Non-pigmented ciliary epithelial cell (primary cell): ENCODE measurements at places on chromosomes 11 and 22.

- DNase-seq: peak; percentile 55
These were observed 88.3 kb upstream of the MTMR2 start for GRCh38 chr11:96012086-96012824.

GRCh38 chr11:119912229-119912628, 183.2 kb upstream of the NECTIN1 start:
- no peak for DNase-seq

DNA sequence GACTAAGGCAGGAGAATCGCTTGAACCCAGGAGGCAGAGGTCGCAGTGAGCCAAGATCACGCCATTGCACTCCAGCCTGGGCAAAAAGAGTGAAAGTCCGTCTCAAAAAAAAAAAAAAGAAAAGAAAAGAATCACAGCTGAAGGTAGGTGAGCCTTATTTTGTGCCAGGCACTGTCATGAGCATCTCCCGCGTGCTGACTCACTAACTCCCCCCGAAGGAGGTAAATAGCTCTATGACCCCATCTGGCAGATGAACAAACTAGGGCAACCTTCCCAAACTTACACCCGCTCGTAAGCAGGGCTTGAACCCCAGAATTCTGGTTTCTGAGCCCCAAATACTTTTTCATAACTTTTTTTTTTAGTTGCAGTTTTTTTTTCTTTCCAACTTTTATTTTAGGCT, 60.3 kb downstream of the ANO1 start:
- no peak for DNase-seq

- DNase-seq: no peak
These were observed 52.5 kb downstream of the NECTIN1 start for GRCh38 chr11:119676461-119677020.

DNA sequence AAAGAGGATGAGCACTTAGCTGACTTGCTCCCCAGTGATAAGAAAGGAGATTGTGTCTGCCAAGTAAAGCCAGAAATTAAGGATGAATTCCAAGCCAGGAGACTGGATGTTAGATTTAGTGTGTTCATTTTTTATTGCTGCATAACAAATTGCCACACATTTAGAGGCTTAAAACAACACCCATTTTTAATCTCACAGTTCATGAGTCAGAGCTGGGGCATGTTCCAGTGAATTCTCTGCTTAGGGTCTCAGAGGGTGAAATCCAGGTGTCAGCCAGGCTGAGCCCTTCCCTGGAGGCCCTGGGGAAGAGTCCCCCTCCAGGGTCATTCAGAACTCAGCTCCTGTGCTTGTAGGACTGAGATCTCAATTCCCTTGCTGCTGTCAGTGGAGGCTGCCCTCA, 352.8 kb downstream of the BUD13 start:
- no peak for DNase-seq

DNA sequence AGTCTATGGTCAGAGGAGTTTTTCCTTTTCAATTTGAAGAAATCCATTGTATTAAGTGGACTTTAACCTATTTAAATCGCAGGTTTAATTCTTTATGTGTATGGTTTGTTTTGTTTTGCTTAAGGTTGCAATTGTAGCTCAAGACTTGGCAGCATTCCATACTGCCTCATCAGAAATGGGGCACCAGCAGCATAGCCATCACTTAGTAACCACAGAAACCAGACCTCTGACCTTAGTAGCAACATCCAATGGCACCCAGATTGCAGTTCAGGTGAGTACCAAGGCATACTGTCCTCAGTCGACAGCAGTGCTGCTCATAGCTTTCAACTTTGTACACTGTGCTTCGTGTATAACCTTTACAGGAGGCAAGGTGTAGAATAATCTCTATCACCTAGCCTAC, 48.4 kb upstream of the WEE1 start:
- no peak for DNase-seq

DNA sequence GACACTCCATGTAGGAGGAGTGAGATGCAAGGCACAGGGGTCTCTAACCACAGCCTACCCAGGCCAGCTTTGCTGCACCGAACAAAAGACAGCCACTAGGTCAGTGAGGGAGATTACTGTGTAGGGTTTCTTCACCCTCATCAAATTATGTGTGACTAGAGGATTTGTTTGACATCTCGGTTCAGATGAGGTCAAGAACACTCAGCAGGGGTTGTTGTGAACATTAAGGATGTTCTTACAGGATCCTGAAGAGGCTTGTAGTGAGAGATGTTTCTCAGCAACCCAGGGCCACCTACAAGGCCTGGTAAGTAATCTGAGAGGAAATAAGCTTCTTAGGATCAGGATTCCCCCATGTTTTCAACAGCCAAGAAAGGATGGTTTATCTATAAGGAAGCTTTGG, 202.1 kb downstream of the NXPE2 start:
- DNase-seq: no peak

DNA sequence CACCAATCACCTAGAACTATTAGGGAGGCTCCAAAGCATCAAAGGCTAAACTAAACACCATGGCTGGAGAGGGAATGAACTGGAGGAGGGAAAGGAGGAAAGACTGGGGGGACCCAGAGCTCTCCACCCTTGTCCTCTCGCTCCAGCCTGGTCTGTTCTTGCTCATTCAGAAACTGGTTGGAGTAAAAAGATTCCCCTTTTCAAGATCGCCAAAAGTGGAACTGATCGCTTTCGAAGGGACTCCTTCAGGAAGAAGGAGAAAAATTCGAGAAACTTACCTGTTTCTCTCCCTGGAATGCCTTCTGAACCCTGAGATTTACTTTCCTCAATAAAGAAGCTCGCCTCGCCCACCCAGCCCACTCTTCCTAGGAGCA, 46.9 kb downstream of the OR4D9 start:
- no peak for DNase-seq

DNA sequence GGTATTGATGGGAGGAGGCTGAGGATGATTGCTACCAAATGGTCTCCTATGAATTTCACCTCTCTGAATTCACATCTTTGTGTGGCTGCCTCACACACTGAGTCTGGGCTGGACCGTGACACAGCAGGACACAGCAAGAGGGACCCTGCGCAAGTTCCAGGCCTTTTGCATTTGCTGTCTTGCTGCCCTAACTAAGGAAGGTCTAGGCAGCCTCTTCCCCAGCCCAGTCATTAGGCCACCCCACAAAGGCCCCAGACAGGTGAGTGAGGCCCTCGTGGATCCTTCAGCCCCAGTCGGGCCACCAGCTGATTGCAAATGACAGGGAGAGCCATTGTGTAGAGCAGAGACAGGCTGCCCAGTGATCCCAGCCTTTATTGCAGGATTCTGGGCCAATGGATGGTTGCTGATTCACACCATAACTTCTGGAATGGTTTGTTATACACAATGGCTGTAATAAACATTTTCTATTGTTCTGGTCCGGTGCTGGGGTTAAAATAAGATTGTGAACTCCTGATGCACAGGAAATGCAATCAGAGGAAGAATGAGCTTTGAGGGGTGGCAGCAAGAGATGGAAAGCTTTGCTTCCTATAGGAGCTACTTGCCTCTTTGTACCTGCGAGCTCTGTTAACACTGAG, 28.5 kb upstream of the CSNK2A3 start:
- no peak for DNase-seq

DNA sequence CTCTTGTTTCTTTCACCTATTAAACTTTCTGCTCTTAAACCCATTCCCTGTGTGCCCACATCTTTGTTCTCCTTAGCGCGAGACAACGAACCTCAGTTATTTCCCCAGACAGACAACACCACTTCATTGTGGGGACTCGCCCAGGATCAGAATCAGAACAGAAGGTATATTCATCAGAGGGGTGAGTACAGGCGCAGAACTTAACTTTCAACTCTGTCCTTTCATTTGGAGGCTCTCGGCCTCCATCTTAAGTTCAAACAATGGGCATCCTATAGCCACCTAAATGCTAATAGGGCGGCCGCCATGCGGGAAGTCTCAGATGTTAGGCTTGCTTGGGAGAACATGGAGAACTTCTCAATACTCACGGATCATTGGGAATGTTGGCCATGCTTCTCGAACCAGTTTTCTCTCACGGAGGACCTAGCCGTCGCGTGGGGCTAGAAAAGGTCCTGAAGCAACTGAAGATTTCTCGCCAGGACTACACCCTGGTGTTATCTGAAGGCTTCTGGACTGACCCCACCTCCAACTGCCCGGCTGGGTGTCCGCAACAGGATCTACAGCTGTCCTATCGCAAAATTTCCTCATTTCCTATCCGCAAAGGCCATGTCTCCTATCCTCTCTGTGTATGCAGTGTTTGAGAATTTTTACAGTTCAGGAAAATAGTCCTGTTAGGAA, 13.4 kb upstream of the HYLS1 start:
- no peak for DNase-seq

- peak; percentile 6 for DNase-seq
These were observed 10.7 kb upstream of the CD5 start for GRCh38 chr11:61091373-61092279.

- DNase-seq: no peak
These were observed 11.0 kb downstream of the DEPDC5 start for GRCh38 chr22:31764785-31765184.

GRCh38 chr11:4962816-4963215, 7.3 kb upstream of the OR51A2 start:
- no peak for DNase-seq

DNA sequence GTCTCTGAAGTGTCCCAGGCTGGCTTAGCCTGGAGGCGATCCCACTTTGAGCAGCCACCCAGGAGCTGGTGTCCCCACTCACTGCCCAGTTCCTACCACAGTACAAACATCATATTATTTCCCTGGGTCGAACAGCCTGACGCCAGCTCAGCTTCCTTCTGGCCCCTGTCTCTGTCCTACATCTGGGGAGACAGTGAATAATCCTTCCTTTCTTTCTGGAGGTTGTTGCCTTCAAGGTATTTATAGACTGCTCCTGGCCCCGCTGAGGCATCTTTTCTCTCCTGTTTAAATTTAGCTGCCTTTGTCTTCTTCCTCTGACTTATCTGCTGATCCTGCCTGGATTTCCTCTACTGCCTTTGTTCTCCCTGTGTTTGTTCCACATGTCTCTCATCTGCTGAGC, 56.8 kb upstream of the LRRC55 start:
- no peak for DNase-seq

DNA sequence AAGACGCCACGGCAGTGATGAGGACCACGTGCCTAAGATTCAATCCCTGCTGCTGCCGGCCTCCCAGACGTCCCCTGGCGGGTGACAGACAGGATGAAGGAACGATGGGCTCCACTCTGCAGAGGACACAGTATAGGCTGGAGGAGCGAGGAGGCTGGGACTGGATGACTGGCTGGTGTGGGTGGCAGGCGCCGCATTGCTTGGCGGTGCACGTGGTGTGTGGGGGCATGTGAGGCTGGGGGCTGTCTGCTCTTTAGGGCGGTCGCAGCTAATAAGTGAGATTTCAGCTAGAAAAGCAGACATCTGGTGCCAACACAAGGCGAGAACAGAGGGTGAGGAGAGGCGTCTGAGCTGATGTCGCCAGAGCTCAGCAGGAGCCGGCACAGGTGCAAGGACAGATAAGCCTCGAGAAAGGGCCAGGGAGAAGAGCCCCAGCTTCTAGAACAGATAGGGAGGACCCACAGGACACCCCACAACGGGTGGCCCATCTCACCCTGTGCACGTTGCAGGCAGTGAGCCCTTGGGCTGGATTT, 33.2 kb downstream of the TSPAN4 start:
- no peak for DNase-seq

GRCh38 chr11:83760932-83761331, 474.8 kb upstream of the CCDC90B start:
- no peak for DNase-seq

GRCh38 chr11:59224351-59224928, 11.7 kb upstream of the MPEG1 start:
- no peak for DNase-seq

DNA sequence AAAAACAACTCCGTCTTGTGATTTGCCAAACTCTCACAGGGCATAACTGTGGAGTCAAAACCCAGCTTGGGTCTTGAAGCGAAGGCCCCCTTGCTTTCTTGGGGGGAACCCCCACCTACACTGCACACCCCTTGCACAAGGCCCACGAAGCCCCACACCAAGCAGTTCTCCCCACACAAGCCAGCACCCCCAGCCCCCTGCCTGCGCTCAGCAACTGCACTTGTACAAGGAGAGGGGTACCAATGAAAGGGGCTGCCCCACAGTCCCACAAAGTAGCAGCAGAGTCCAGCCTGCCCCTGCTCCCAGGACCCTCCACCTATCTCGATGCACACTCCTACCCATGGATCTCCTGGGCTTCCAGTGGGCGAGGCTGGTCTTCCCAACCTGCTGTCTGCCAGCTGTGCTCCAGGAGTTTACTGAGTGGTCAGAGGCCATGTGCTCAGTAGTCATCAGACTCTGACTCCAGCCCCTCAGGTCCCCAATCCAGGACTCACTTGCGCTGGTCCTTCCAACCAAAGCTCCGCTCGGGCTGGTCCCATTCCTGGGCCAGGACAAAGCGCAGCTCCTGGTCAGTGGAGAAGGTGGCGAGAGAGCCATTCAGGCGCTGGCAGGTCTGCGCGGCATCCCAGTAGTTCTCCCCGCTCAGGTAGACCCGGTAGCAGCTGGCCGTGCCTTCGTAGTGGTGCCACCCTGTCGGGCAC, 57.7 kb downstream of the DGCR2 start:
- no peak for DNase-seq

DNA sequence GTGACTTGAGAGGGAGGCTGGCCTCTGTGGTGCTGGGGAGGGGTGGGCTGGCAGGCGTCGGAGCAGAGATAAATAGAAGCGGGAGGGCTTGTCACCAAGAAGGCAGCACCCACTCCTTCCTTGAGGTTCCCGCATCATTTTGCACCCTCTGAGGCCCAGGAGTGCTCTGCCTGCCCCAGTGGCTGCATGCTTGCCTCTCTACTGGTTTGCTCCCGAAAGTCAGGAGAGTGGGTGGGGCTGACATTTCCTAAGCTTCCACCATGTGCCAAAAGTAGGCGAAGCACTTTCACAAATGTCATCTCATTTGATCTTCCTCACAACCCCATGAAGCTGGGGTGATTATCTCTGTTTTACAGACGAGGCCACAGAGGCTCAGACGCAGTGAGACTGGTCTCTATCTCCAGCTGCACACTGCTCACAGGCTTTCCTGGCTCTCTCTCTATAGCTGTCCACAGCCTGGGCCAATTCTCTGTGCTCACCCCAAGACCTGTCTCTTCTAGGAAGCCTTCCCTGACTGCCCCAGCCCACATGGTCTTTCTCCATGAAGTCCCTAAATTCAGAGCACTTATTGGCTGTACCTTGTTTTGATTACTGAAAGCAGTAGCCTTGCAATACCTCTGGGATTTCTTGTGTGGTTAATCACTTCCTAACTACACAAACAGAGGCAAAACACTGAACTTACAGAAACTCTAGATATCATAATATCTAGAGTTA, 2.6 kb upstream of the UCP3 start:
- no peak for DNase-seq

DNA sequence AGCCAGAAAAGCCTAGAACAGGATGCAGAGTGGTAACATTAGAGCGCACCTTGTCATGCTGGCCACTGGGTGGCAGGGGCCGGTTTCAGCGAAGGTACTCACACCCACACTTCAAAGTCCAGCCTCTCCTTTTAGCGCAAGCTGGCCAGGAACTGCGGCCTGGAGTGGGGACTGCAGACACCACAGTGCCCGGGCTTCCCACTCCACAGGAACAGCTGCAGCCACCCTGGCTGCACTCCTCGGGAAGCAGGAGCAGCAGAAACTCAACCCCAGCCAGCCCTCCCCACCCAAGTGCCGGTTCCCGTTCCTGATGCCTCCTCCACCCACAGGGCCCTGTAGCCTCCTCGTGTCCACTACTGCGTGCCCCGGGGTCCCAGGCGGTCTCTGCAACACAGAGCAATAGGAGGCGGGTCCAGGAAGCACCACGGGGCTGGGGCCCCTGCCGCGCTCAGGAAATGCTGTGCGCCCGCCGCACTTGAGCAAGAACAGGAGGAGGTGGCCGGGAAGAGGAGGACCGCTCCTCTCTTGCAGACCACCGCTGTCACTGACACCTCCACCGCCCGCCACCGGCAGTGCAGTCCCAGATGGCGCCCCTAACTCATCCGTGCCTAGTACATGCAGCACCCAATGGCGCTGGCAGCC, 2.2 kb downstream of the RFPL2 start:
- no peak for DNase-seq

- no peak for DNase-seq
These were observed 537 bp downstream of the EP300 start for GRCh38 chr22:41092847-41093411.
